ENCODE measurements at places on chromosomes 4 and X.

DNA sequence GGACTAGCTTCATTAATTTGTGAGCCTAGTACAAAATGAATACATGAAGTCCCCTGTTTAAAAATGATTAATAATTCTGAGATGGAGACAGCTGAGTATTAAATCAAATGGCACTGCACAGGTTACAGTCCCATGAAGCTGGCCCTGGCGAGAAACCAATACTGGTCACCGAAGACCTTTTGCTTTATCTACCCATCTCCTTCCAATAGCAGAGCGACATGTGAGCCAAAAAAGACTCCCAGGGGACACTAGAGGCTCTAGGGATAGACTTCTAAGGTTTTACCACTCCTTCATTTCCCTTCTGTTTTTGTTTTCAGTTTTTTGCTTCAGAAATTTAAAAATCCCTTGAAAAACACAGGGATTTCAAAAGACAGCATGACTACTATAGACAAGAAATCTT is 97.0 kb upstream of the CCSER1 start:
- no peak for DNase-seq

GRCh38 chrX:38717871-38718270 is 83.4 kb upstream of the MID1IP1 start:
- DNase-seq: no peak

GRCh38 chrX:37776283-37776986 is 3.4 kb upstream of the CYBB start:
- DNase-seq: no peak

GRCh38 chr4:83113429-83113786 is 1.1 kb downstream of the PLAC8 start:
- no peak for DNase-seq

GRCh38 chrX:94057385-94057784 is 383.4 kb downstream of the FAM133A start:
- DNase-seq: no peak

- no peak for DNase-seq
Measured at GRCh38 chr4:52947401-52948056, 85.4 kb downstream of the RASL11B start.

DNA sequence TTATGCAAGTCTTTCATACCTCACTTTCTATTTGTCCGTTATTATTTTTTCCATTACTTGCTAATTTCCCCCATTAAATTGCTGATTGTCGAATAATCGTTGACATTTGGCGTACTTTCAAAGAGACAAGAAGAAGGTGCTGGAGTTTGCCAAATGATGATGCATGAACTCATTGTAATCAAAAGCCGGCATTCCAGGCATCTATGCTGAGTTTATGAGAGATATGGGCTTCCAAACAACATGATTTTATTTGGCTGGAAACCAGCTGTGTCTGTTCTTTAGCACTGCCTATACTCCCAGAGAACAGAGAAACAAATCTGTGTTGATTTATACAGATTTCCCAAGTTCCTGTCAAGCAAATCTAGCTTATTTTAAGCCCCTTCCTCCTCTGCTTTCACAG is 80.8 kb upstream of the RPS6KA3 start:
- no peak for DNase-seq

- no peak for DNase-seq
Measured at GRCh38 chrX:23726191-23726590, 16.9 kb downstream of the ACOT9 start.

- no peak for DNase-seq
Measured at GRCh38 chrX:843306-843705, 212.7 kb downstream of the SHOX start.

- DNase-seq: no peak
Measured at GRCh38 chr4:111808174-111808573, 337.1 kb upstream of the FAM241A start.

GRCh38 chr4:15340902-15341732 is 86.7 kb upstream of the C1QTNF7 start:
- DNase-seq: no peak

DNA sequence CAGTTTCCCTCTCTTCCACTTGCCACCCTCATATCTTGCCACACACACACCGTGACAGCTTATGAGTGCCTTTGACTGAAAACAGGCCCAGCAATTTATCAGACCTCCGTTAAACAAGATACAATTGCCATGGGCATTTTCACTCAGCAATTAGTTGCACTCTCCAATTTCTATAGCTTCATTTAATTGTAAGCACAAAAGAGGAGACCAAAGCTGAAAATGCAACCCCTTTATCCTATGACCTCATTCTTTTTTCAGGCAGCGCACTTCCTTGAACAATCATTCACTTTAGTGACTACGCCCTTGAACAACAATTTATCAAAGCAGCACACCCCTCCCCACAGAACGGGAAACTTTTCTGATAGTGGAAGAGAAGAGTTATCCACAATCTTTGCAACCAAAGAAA is 4.1 kb downstream of the POF1B start:
- DNase-seq: no peak

- peak; percentile 31 for DNase-seq
Measured at GRCh38 chr4:138595171-138595570, 353.0 kb upstream of the SLC7A11 start.

DNA sequence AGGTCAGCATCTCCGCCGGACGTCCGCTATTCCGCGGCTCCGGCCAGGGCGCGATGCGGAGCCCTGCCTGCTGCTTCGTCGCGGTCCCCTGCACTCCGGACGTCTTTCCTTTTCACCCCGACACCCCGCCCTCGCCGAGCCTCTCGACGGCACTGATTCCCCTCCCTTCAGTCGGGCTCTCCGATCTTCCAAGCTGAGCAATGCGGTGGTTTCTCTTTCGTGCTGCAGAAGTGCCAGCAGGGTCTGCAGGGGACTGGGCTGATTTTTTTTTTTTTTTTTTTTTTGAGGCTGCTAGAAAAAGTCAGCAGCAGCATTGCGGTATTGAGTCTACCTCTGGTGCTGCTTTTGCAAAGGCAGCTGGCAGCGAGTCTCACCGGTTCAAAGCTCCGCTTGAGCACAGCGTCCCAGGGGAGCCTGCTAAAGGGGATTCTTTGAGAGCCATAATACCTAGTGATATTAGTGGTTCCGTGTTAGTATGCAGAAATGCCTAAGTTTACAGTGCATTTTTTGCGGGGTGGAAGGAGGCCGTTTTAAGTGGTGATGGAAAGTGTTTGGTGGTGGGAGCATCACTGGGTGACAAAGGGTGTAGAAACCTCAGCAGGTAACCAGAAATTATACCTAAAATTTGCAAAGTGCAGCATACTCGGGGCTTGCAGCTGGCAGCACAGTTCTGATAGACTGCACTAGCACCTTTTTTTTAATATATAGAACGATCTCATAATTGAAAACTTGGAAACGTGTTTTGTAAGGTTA is 969 bp downstream of the STIM2 start:
- DNase-seq: peak; percentile 79

DNA sequence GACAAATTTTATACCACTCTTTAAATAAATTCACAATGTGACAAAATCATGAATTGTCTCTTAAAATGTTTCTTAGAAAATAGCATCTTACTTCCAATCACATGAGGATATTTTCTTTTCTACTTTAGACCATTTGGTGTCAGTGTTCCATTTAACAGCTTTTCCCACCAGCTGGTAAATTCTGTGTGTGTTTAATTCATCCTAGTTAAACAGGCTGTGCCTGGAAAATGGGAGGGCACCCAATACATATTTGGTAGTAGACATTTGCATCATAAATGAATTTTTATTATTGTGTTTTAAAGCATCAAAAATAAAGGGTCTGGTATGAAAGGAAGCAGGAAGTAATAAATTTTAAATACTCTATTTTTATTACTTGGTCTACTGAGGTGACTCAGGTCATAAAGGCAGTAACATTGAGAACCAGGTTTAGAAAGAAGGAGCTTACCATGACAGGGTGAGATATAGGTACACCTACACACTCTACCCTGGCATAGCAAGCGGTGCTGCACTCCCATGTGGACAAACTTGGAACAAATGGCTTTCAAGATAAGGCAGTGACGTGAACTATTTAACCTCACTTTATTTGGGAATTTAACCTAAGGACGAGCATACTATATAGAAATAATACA is 344.5 kb downstream of the BMPR1B start:
- no peak for DNase-seq

GRCh38 chr4:64158648-64159326 is 250.5 kb downstream of the TECRL start:
- peak; percentile 60 for DNase-seq

DNA sequence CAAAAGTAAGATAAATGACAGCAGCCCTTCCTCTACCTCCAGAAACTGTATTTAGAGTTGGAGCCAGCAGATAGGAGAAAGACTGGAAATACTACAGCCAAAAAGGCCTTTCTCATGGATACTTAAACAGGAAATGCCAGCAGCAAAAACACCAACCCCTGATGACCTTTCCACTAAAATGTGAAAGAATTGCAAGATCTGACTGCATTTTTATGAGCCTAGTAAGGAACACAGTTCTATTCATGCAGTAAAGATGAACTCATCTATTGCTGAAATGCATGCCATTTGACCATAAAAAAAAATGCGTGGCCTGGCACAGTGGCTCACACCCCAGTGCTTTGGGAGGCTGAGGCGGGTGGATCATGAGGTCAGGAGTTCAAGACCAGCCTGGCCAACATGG is 19.9 kb downstream of the ABCG2 start:
- no peak for DNase-seq

DNA sequence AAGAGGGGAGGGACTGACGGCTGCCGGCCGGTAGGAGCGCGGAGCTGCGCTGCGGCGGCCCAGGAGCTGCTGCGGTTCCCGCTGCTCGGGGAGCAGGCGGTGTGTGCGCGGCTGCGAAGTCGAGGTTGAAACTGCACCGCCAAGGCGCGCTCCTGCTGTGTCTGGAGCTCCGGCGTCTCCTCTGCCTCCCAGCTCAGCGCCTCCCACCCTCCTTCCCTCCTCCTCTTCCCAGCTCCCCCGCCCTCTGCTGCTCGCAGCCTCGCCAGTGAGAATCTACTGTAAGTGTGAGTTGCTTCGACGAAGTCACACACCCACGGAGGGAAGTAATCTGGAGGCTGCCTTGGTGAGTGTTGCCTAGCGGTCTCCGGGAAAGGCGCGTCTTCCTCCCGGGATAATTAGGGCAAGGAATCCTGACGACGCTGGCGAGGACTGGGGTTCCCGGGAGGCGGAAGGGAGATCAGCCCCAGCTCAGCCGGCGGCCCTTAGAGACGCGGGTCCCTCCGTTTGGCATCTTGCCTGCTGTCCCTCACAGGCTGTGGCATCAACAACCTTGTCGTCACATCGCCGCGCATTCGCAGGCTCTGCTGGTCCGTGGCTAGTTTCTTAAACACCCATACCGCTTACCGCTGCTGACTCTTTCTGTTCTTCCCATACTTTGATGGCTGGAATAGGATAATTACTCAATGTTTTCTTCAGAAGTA is at the start of gene EPHA5:
TSS of gene EPHA5 (minus strand) at position 159 of the 701 bp plus-strand sequence. CDS start 747 bp downstream, outside the sequence.
- peak; percentile 88 for DNase-seq
